Gastroesophageal sphincter (tissue), 4 donors: ENCODE measurements at places on chromosomes 3 and 15.

GRCh38 chr15:92902737-92903593 lies 2.8 kb downstream of the CHD2 start:
- H3K27me3 ChIP-seq, result no peaks in the 10 kb centered on the region
- peak overlapping the region; percentile 100 for H3K27ac ChIP-seq
- peaks cover 19% of the 10 kb centered on the region for H3K4me1 ChIP-seq

- H3K4me3 ChIP-seq, result no peak overlapping the region
- no peak overlapping the region for H3K27ac ChIP-seq
- no peak for ATAC-seq
- H3K36me3 ChIP-seq, result no peaks in the 10 kb centered on the region
- H3K4me1 ChIP-seq, result no peaks in the 10 kb centered on the region
Observed at GRCh38 chr3:125150525-125151441, 61.8 kb downstream of the SLC12A8 start.

GRCh38 chr3:20849975-20850374 lies 664.0 kb upstream of the SGO1 start:
- no peak overlapping the region for H3K27ac ChIP-seq
- H3K4me1 ChIP-seq, result no peaks in the 10 kb centered on the region
- no peaks in the 10 kb centered on the region for H3K36me3 ChIP-seq
- no peak for ATAC-seq

GRCh38 chr3:183220828-183221227 lies 32.2 kb upstream of the B3GNT5 start:
- H3K4me3 ChIP-seq, result no peak overlapping the region
- ATAC-seq, result no peak
- no peaks in the 10 kb centered on the region for H3K36me3 ChIP-seq
- no peak overlapping the region for H3K27ac ChIP-seq
- no peaks in the 10 kb centered on the region for H3K4me1 ChIP-seq

DNA sequence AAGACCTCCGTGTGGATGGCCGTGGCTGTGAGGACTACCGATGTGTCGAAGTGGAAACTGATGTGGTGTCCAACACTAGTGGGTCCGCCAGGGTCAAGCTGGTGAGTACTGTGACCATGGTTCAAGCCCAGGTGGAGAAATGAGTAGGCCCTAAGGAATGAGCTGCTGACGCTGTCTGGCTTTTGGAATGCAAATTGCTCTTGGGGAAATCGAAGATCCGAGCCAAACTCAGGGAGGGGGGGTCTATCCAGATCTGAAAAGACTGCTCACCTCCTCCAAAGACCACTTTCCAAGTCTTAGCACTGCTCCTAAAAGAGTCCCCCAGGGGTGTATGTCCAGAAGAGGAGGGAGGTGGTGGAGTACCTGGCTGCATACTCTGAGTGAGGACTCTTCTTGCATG lies 13.1 kb downstream of the EXOSC7 start:
- H3K36me3 ChIP-seq, result no peaks in the 10 kb centered on the region
- H3K27ac ChIP-seq, result no peak overlapping the region
- no peaks in the 10 kb centered on the region for H3K27me3 ChIP-seq
- no peak for ATAC-seq
- H3K4me1 ChIP-seq, result no peaks in the 10 kb centered on the region
- H3K4me3 ChIP-seq, result no peak overlapping the region

DNA sequence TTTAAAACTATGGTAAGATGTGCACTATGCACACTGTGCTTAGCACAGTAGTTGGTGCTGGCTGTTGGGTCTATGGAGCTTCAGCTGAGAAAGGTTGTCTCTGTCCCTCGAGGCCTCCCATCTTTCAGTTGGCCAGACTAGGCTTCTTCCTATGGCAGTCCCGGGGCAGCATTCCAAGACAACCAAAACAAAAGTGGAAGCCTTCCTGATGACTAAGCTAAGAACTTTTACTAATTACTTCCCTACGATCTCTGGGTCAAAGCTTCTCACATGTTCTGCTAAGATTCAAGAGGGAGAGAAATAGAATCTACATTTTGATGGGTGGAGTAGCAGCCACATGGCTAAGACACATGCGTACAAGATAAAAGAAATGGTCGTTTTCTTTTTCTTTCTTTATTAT lies 342.8 kb downstream of the TUSC7 start:
- no peaks in the 10 kb centered on the region for H3K27me3 ChIP-seq
- no peaks in the 10 kb centered on the region for H3K36me3 ChIP-seq
- H3K4me1 ChIP-seq, result no peaks in the 10 kb centered on the region
- H3K27ac ChIP-seq, result no peak overlapping the region

DNA sequence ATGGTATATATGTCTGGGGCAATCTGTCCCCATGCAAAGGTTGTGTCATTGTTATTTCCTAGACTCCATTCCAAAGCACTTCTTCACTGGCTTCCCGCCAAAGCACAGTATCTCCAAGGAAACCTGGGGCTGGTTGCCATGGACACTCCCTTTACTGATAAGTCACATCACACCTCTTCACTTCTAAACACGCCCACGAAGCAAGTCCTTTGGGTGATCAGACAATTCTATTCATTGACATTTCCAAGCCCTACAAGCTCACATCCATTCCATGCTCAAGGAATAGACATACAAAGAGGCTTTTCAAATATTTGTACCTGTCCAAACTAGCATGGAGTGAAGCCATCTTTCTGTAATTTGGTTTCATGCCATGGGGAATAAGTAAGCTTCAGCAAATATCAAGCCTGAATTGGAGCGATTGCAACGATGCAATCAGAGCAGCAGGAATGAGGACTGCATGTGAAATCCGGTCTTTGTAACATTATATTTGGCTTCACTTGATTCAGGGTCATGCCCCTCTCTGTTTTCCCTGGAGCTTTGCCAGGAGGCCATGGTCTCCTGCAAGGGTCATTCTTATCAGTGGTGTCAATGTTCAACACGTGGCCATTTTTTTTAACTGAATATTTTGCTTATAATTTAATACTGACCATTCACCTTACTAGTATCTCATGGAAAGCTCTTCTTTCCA lies 201.6 kb upstream of the TMC3 start:
- H3K27me3 ChIP-seq, result no peaks in the 10 kb centered on the region
- no peaks in the 10 kb centered on the region for H3K4me1 ChIP-seq
- H3K27ac ChIP-seq, result no peak overlapping the region

- ATAC-seq, result no peak
- peaks cover 62% of the 10 kb centered on the region for H3K4me1 ChIP-seq
- H3K36me3 ChIP-seq, result no peaks in the 10 kb centered on the region
- no peaks in the 10 kb centered on the region for H3K27me3 ChIP-seq
- H3K27ac ChIP-seq, result peak overlapping the region; percentile 32
- no peak overlapping the region for H3K4me3 ChIP-seq
Observed at GRCh38 chr15:67117370-67117769, 52.0 kb downstream of the SMAD3 start.

GRCh38 chr3:50605901-50606326 lies 5.7 kb downstream of the CISH start:
- peaks cover 45% of the 10 kb centered on the region for H3K36me3 ChIP-seq
- H3K27me3 ChIP-seq, result no peaks in the 10 kb centered on the region
- H3K27ac ChIP-seq, result no peak overlapping the region
- ATAC-seq, result no peak
- no peak overlapping the region for H3K4me3 ChIP-seq

DNA sequence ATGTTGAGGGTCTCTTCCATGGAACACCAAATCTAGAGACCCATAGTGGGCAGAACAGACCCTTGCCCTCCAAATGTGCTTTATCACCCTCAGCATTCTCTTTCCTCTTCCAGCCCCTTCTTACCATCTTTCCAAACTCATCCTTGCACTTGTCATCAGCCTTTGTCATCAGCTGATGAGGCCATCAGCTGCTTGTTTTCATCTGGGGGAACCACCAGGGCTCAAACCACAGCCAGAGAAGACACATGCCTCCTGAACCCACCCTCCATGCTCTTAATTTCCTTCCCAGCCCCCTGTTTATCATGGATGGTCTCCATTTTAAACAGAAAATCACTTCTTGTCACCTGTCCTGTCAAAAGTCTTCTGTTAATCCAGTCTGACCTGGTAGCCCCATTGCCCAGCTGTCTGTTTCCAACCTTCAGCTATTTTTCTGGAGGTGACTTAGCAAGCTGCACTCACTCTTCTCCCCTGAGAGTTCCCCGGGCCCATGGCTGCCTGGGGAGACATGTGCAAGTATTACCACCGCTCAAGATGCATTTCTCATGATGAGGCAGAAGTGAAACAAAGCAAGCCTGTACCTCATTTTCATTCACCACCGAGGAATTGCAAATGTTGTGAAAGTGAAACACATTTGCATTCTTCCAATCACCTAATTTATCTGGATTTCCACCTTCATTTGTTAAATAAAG lies 14.7 kb upstream of the SYNM start:
- H3K36me3 ChIP-seq, result no peaks in the 10 kb centered on the region
- H3K27ac ChIP-seq, result no peak overlapping the region
- H3K27me3 ChIP-seq, result no peaks in the 10 kb centered on the region
- no peaks in the 10 kb centered on the region for H3K4me1 ChIP-seq
- no peak for ATAC-seq

DNA sequence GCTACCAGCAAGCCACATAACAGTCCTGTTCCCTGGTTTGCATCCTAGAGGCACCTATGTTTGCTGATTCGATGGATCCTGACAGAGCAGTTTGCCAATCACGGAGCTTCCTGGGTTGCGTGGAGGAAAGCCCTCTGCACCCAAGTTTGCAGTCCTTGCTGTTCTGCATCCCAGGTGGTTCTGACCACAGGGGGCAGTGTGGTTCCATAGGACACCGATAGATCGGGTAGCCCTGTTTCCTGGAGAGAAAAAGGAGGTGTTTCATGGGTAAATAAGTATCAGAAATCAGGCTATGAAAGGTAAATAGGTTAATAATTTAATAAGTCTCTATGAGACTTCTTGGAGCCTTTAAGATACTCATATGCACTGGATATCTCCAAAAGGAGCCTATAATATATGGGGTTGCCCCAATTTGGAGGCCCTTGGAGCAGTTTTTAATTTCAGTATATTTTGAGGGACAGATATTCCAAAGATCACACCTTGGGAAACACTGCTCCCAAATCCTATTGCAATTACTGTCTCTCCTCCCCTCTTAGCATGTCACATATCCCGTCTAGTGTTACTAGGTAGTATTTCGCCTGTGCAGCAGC lies 194.6 kb upstream of the TPM1 start:
- H3K27ac ChIP-seq, result peak overlapping the region; percentile 75
- H3K4me3 ChIP-seq, result no peak overlapping the region
- no peaks in the 10 kb centered on the region for H3K4me1 ChIP-seq

GRCh38 chr3:141436180-141436579 lies 50.6 kb upstream of the RASA2 start:
- no peak overlapping the region for H3K4me3 ChIP-seq
- H3K4me1 ChIP-seq, result peaks cover 100% of the 10 kb centered on the region
- ATAC-seq, result no peak
- H3K27me3 ChIP-seq, result no peaks in the 10 kb centered on the region
